ENCODE measurements at places on chromosomes 1 and 21.

DNA sequence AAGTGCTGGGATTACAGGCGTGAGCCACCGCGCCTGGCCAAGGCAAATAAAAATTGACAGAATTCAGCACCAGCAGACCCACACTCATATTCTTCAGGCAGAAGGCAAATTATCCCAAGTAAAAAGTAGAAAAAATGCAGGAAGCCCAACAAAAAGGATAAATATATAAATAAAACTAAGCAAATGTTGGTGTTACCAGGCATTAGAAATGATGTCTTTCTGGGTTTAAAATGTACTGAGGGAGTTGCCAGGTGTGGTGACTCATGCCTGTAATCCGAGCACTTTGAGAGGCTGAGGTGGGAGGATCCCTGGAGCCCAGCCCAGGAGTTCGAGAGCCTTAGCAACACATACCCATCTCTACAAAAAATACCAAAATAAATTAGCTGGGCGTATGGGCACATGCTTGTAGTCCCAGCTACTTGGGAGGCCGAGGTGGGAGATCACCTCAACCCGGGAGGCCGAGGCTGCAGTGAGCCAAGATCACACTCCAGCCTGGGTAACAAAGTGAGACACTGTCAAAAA, 6.3 kb downstream of the INTS11 start:
- peaks cover 59% of the 10 kb centered on the region for H3K36me3 ChIP-seq
- H3K4me3 ChIP-seq = no peak overlapping the region
- DNase-seq = peak; percentile 62
- no peaks in the 10 kb centered on the region for H3K4me1 ChIP-seq

- no peak overlapping the region for H3K27ac ChIP-seq
- H3K4me3 ChIP-seq = no peak overlapping the region
- no peaks in the 10 kb centered on the region for H3K36me3 ChIP-seq
- no peak for DNase-seq
These were observed 12.1 kb upstream of the RAB29 start for GRCh38 chr1:205787287-205787916.

- no peak overlapping the region for H3K27ac ChIP-seq
- DNase-seq = no peak
- peaks cover 7% of the 10 kb centered on the region for H3K36me3 ChIP-seq
- H3K4me1 ChIP-seq = peaks cover 3% of the 10 kb centered on the region
- no peaks in the 10 kb centered on the region for H3K27me3 ChIP-seq
These were observed 21.1 kb downstream of the ROR1 start for GRCh38 chr1:63794939-63795378.

DNA sequence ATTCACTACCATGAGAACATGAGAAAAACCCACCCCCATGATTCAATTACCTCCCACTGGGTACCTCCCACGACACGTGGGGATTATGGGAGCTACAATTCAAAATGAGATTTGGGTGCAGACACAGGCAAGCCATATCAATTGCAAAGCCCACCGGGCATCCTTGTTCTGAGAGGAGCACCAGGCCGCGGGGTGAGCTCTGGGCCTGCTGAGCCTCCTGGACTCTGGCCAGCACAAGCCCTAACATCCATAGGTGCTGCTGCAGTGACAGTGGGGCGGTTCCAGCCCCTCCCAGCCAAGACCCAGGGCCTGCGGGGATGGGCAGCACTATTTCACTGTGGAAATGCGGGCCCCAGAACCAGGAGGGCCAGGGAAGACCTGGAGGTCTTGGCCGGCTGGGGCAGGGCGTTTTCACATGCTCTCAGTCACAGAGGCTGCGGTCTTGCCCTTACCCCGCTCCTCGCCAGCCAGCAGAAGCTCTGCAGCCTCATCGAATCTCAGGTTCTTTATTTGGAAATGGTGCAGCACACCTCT, 103.8 kb downstream of the PCBP3 start:
- H3K27me3 ChIP-seq = no peaks in the 10 kb centered on the region
- H3K4me1 ChIP-seq = no peaks in the 10 kb centered on the region
- H3K36me3 ChIP-seq = no peaks in the 10 kb centered on the region

DNA sequence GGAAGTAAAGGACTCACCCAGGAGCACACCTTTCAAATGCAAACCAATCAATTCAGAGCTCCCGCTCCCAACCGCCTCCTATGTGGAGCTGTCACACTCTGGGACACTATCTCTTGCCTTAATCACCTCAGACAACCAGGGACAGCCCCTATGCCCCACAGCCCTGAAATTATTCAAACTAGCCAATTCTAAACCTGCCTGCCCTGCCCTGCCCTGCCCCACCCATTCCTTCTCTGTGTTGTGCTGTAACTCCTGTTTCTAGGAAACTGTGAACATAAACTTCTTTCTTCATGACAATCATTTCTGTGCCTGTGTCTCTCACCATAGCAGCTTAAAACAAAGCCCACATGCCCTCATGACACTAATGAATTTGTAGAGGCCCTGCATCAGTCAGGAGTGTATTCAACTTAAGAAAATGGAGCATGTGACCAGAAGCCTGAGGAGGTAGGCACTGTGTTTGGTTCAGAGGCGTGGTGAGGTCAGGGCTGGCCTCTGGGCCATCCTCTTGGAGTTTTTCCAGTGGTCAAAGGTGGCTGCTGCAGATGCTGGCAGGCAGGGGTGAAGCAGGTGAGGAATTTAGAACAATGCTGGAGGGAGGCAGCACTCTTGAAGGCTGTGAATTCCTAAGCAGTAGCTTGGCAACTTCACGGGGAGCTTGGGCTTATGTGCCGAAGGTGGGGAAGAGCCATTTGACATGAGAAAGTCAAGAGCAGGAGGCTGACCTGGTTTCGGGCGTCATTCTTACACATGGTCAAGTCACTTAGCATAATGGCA, 74.5 kb downstream of the RHOU start:
- H3K4me1 ChIP-seq = peaks cover 25% of the 10 kb centered on the region
- no peaks in the 10 kb centered on the region for H3K36me3 ChIP-seq
- H3K4me3 ChIP-seq = no peak overlapping the region
- H3K27me3 ChIP-seq = no peaks in the 10 kb centered on the region

- no peak overlapping the region for H3K27ac ChIP-seq
- no peak overlapping the region for H3K4me3 ChIP-seq
- H3K4me1 ChIP-seq = peaks cover 7% of the 10 kb centered on the region
- no peak for DNase-seq
These were observed 145.3 kb downstream of the PSMG1 start for GRCh38 chr21:39037807-39038405.

DNA sequence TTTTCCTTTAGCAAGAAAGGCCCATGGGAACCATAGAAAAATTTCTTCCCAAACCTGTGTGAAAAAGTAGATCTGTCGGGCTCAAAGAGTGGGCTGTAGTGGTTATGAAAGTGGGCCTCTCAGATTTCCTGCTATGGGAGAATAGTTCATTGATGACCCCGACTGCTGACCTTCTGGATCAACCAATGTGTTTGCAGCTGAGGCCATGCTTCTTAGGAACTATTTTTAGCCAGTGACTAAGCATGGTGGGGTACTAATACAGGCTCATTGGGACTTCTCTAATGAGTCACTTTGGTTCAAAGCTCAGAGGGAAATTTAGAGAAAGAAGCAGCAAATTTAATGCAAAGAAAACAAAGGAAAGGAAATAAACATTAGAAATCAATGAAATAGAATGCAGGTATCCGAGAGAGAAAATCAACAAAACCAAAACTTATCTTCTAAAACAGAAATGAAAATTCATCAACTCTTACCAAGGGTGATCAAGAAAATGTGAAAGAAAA, 12.6 kb upstream of the PSMA5 start:
- no peaks in the 10 kb centered on the region for H3K4me1 ChIP-seq
- no peak overlapping the region for H3K4me3 ChIP-seq
- H3K36me3 ChIP-seq = no peaks in the 10 kb centered on the region
- no peak for DNase-seq
- no peaks in the 10 kb centered on the region for H3K27me3 ChIP-seq
- H3K27ac ChIP-seq = no peak overlapping the region

Data from trophoblast cell (in vitro differentiated cells and primary cell).